ENCODE measurements at places on chromosomes 12 and 14.
A peak's percentile ranks its signal among the peaks of the same experiment; 100 is the strongest.

GRCh38 chr12:128796439-128797118 lies 27.2 kb downstream of the SLC15A4 start:
- no peak for DNase-seq

GRCh38 chr14:65333943-65334687 lies 78.4 kb upstream of the FUT8 start:
- DNase-seq: no peak

- no peak for DNase-seq
These were observed 186.9 kb upstream of the FLRT2 start for GRCh38 chr14:85342858-85343607.

- no peak for DNase-seq
These were observed 114.7 kb downstream of the DAAM1 start for GRCh38 chr14:59303216-59303615.

DNA sequence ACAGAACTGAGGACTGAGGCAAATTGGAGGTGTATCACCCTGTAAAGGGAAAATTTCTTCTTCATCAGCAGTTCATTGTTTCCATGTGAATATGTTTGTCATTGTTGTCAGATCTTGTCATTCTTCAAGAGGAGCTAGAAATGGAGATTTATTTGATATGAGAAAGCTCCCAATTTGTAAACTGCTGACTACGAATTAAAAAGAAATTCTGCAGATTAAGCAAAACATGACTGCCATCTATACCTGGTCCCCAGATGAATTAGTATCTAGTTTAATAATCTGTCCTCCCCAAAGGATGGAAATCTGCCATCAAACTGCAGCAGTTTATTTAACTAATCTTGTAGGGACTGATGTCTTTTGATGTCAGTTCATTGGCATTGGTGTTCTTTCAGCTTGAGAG lies 162.8 kb downstream of the TRHDE start:
- peak; percentile 30 for DNase-seq

DNA sequence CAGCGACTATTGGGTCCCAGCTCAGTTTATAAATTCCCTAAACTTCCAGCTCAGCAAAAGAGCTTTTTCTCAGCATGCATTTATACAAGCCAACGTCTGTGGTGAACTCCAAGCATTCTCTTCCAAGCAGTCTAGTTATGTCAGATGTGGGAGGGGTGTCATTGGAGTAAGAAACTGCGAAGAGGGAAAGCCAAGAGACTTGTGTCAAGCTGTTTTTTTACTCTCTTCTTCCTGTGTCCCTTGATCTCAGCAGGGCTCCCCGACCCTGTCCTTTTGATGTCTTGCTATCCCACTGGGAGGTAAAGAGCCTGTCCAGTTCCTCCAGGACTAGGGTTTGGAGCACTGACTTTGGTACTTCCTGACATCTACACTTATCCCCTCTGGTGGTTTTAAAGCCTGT lies 69.0 kb downstream of the PPM1H start:
- no peak for DNase-seq

DNA sequence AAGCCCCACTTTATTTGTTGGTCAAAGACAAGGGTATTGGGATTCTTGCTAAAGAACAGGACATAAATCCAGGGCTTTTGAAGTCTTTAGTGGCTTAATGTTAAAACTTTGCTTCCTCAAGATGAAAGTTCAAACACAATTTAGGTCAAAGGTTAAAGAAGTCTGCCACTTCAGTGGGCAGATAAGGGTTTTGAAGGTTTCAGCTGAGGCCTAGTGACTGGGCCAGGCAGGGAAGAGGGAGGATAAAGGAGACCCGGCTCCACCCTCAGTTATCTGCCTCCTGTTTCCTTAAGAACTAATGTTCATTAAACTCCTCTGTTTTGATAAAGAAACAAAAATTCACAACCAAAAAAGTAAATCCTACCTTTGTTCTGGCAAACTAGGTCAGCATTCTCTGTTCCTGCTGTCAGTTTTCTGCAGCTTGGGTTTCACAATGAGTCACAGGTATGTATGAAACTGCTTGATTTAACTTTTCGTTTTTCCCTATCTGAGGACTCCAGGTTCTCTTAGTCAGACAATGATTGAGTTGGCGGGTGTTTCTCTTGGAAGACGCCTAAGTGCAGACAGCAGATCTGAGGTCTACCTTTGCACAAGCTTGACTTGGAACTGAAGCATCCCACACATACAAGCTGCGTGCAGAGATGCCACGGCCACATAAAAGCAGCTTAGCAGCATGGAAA lies 208.3 kb downstream of the EXOC5 start:
- DNase-seq: no peak

DNA sequence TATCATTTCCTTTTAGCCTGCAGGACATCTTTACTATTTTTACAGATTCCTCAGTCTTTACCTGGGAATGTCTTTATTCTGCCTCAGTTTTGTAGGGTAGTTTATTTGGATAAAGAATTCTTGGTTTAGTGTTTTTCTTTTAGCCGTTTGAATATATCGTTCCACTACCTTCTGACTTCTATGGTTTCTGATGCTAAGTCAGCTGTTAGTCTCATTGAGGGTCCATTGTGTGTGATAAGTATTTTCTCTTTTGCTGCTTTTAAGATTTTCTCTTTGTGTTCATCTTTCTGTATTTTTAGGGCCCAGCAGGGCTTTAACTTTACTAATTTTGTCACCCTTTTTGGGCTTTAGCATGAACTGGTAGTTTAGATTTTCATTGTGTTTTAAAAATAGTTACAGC lies 113.5 kb downstream of the MNAT1 start:
- no peak for DNase-seq

DNA sequence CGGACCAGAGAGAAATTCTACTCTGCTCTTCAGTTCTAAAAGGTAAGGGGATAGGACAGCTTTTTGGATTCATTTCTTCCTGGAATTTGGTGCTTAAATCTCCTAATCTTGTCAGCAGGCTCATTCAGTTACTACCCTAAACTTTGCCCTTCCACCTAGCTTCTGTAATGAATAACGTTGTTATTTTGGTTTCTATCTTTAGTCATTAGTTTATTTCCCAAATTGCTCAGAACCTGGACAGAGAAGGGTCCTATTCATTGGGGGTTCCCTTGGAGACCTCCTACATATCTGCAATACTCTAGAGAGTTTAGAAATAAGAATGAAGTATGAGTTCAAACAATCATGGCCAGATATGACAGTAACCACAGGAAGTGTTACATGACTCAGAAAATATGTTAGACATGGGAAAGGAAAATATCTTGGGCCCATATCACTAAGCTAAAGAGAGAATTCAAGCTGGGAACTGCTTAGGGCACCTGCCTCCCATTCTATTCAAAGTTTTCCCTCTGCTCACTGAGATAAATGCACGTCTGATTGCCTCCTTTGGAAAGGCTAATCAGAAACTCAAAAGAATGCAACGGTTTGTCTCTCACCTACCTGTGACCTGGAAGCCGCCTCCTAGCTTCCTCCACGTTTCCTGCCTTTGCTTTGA lies 87.9 kb downstream of the GAS2L3 start:
- DNase-seq: no peak

- DNase-seq: no peak
These were observed 56.2 kb upstream of the MMP17 start for GRCh38 chr12:131771965-131772364.

GRCh38 chr12:23473071-23473470 lies 476.4 kb downstream of the SOX5 start:
- DNase-seq: no peak

- no peak for DNase-seq
These were observed 17.3 kb upstream of the YAF2 start for GRCh38 chr12:42255221-42255865.

Measured in cerebellar cortex (tissue), 1 donor.